ENCODE measurements at places on chromosomes 6 and 20. TPM values are rescaled to one million over a fixed set of nuclear protein-coding genes. Genes with fewer than 3 reads are reported as not detected.

Gene PRDM13
- not detected for total RNA-seq

Gene RAET1E
- total RNA-seq: not detected

Gene GATA5
- not detected for total RNA-seq

Gene IL17F
- total RNA-seq: 0.76 TPM

Gene MOXD1
- total RNA-seq: not detected

Gene CASS4
- total RNA-seq: 3.5 TPM

Gene GJA10
- total RNA-seq: not detected

Gene SCAND1
- total RNA-seq: 49.2 TPM

Gene SOBP
- total RNA-seq: 1.1 TPM

Gene PACRG
- total RNA-seq: not detected

Gene SCUBE3
- not detected for total RNA-seq

GRCh38 chr20:62350098-62350628 is 16.9 kb downstream of the LAMA5 start:
- no peaks in the 10 kb centered on the region for H3K27me3 ChIP-seq
- H3K27ac ChIP-seq: no peak overlapping the region
- H3K4me3 ChIP-seq: no peak overlapping the region
- H3K36me3 ChIP-seq: no peaks in the 10 kb centered on the region
- no peaks in the 10 kb centered on the region for H3K4me1 ChIP-seq

GRCh38 chr6:75855052-75855451 is 106.0 kb downstream of the MYO6 start:
- DNase-seq: peak; percentile 53
- no peaks in the 10 kb centered on the region for H3K4me1 ChIP-seq
- no peak overlapping the region for H3K4me3 ChIP-seq
- no peak overlapping the region for H3K27ac ChIP-seq
- peaks cover 5% of the 10 kb centered on the region for H3K27me3 ChIP-seq
- no peaks in the 10 kb centered on the region for H3K36me3 ChIP-seq

- H3K36me3 ChIP-seq: no peaks in the 10 kb centered on the region
- no peaks in the 10 kb centered on the region for H3K4me1 ChIP-seq
- no peak overlapping the region for H3K27ac ChIP-seq
Measured at GRCh38 chr20:16001286-16001685, 572.0 kb downstream of the KIF16B start.

DNA sequence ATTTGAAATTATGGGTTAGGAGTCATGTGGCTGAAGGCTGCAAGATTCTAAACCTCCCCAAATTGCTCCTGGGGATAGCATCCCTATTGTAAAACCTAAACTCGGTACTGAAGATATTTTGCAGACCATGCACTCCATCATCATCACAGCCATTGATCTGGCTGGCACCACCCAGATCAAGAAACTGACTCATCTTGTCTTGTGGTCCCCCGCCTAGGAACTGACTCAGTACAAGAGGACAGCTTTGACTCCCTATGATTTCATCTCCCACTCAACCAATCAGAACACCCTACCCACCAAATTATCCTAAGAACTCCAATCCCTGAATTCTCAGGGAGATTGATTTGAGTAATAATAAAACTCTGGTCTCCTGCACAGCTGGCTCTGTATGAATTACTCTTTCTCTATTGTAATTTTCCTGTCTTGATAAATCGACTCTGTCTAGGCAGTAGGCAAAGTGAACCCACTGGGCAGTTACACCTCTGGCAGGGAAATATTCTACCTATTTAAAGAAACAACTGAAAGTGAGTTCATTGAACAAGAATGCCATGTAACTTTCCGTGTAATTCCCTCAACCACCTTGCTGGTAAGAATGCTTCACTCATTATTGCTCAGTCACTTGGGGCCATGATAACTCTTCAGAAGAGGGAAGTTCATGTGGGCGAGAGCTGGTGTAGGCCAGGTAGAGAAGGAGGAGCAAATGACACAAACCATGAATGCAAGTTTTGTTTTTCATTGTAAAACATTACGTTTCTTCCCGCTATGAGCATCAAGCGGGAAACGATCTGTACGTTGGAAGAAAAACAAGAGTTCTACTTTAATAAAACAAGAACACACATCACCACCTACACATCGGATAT is 602.9 kb upstream of the ARID1B start:
- H3K27ac ChIP-seq: peak overlapping the region; percentile 5
- H3K36me3 ChIP-seq: no peaks in the 10 kb centered on the region
- peak; percentile 52 for DNase-seq
- peaks cover 1% of the 10 kb centered on the region for H3K27me3 ChIP-seq
- H3K4me1 ChIP-seq: peaks cover 16% of the 10 kb centered on the region

DNA sequence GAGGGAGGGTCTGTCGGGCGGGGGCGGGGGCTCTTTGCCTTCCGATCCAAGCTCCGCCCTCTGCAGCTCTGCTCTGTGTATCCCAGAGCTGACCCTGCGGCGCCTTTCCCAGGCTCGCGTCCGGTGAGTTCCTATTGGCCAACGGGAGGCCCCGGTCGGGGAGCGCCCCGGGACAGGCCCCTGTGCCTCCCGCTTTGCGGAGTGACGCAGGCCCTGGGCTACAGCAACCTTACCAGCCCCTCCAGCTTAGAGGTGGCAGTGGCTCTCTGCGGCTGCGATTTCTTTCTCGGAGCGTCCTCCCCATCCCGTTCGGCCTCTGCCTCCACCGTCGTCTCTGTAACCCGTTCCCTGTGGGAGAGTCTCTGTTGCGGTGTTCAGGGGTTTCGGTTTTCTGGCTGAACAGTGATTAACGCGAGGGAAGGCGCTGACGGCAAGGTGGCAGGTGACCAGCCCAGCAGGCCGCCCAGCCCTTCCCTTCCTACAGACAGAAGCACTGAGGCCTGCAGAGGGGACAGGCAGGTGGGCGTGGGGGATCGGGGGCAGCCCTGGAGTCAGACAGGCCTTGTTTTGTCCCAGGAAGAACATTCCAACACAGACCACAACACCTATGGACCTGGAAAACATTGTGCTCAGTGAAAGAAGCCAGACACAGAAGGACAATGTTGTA is 18.1 kb upstream of the CEBPB start:
- peaks cover 2% of the 10 kb centered on the region for H3K4me1 ChIP-seq
- no peak overlapping the region for H3K4me3 ChIP-seq
- no peaks in the 10 kb centered on the region for H3K36me3 ChIP-seq
- H3K27me3 ChIP-seq: peaks cover 15% of the 10 kb centered on the region

DNA sequence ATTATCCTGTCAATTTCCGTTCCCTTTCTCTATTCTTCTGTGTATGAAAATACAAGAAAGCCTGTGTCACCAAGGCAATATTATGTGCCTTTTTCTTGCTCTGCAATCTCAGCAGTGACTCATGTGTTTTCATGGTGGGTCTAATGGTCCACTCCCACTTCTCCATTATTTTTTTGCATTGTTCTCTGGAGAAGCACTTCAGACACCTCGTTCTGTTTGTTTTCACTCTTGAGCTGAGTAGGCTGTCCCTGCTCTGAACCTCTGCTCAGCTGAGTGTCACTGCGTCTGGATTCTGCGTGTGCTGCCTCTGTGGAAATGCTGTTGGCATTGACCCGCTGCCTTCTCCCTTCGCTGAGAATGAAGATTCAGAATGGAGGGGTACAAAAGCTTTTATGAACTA is 230.6 kb downstream of the TMEM242 start:
- H3K4me3 ChIP-seq: no peak overlapping the region
- DNase-seq: no peak
- H3K27ac ChIP-seq: no peak overlapping the region
- H3K36me3 ChIP-seq: peaks cover 5% of the 10 kb centered on the region

GRCh38 chr20:38764567-38765318 is 16.5 kb downstream of the ACTR5 start:
- no peaks in the 10 kb centered on the region for H3K27me3 ChIP-seq
- H3K27ac ChIP-seq: peak overlapping the region; percentile 14
- peaks cover 20% of the 10 kb centered on the region for H3K4me1 ChIP-seq
- no peak overlapping the region for H3K4me3 ChIP-seq

DNA sequence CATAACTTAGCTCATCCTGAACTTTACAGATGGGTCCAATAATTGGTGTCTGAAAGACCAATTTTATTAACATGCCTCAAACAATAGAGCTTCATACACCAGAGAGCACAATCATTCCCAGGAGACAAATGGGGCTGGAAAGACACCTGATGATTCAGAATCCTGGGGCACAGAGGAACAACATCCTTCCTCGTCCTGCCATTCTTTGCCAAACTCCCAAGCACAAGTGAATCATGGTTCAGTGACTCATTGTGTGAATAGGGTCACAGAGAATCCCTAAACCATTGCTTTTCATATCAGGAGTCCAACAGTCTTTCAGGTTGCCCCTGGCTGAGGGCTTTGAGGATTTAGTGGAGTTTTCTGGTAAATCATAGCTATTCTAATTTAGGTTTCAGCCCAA is 266.4 kb upstream of the BMP2 start:
- H3K4me3 ChIP-seq: no peak overlapping the region
- H3K27me3 ChIP-seq: no peaks in the 10 kb centered on the region
- H3K27ac ChIP-seq: no peak overlapping the region

GRCh38 chr6:126123226-126123625 is 136.9 kb downstream of the TRMT11 start:
- no peaks in the 10 kb centered on the region for H3K4me1 ChIP-seq
- no peak overlapping the region for H3K27ac ChIP-seq
- no peaks in the 10 kb centered on the region for H3K27me3 ChIP-seq
- H3K36me3 ChIP-seq: no peaks in the 10 kb centered on the region
- DNase-seq: no peak

DNA sequence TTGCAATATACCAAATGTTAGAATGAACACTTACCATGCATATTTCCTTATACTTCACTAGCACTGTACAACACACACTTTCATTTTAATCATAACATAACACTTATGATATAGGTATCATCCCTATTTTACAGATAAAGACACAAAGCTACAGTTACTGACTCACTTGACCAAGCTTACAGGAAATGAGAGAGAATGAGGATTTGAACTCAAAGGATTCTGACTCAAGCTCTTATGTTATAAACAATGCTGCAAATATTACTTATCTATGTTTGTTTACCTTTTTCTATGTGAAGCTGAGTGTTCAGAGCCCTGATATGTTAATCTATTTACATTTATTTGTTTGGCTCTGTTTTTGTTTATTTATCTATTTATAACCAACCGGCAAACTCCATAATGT is 245.4 kb downstream of the PTPRK start:
- peaks cover 7% of the 10 kb centered on the region for H3K4me1 ChIP-seq
- no peaks in the 10 kb centered on the region for H3K36me3 ChIP-seq
- H3K27ac ChIP-seq: no peak overlapping the region
- no peaks in the 10 kb centered on the region for H3K27me3 ChIP-seq
- DNase-seq: no peak

- H3K36me3 ChIP-seq: no peaks in the 10 kb centered on the region
- H3K4me1 ChIP-seq: no peaks in the 10 kb centered on the region
- no peak for DNase-seq
- no peak overlapping the region for H3K27ac ChIP-seq
- H3K4me3 ChIP-seq: no peak overlapping the region
Measured at GRCh38 chr6:142313284-142313683, 11.5 kb downstream of the ADGRG6 start.

GRCh38 chr20:58010186-58010585 is 218.3 kb downstream of the ANKRD60 start:
- no peak overlapping the region for H3K4me3 ChIP-seq
- peaks cover 11% of the 10 kb centered on the region for H3K4me1 ChIP-seq
- H3K36me3 ChIP-seq: no peaks in the 10 kb centered on the region

DNA sequence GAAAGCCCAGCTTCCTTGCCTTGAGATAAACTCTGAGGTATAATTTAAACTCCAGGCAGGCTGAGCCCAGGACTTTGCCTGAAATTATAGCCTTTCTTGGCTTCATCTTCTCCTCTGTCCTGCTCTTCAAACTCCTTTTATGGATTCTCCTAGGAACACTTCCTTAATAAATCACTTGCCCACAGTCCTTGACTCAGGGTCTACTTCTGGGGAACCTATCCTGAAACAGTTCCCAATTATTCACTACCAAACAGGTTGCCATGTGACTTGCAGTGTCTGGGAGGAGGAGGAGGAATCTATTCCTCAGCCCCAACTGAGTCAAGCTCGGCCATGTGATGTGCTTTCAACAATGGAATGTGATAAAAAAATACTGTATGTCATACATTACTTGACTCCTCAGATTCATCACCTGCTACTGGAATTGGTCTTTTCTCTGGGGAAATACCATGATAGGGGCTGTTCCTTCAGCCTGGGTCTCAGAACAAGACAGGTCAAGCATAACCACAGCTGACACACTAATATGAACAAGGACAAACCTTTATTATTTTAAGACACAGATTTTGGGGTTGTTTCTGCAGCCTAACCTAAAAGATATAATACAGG is 20.5 kb upstream of the CDKN1A start:
- H3K27me3 ChIP-seq: peaks cover 16% of the 10 kb centered on the region
- peaks cover 15% of the 10 kb centered on the region for H3K4me1 ChIP-seq
- H3K36me3 ChIP-seq: no peaks in the 10 kb centered on the region
- H3K27ac ChIP-seq: no peak overlapping the region
- no peak overlapping the region for H3K4me3 ChIP-seq

DNA sequence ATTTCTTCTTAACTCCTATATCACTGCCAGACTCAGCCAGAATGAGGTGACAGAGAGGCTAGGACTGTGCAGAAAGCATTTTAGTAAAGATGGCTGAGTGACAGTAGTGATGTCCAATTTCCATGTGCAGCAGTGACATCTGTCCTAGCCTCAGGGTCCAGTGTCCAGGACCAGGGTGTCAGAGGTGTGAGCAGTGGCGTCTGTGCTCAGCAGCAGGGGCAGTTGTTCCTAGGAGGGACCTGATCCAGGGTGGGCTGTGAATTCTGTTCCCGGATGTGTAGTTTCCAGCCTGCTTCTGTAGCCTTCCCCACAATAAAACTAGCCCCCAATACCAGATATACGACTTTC is 6.0 kb downstream of the HLA-B start:
- H3K4me1 ChIP-seq: peaks cover 45% of the 10 kb centered on the region
- DNase-seq: no peak
- H3K36me3 ChIP-seq: peaks cover 39% of the 10 kb centered on the region
- H3K27me3 ChIP-seq: no peaks in the 10 kb centered on the region

DNA sequence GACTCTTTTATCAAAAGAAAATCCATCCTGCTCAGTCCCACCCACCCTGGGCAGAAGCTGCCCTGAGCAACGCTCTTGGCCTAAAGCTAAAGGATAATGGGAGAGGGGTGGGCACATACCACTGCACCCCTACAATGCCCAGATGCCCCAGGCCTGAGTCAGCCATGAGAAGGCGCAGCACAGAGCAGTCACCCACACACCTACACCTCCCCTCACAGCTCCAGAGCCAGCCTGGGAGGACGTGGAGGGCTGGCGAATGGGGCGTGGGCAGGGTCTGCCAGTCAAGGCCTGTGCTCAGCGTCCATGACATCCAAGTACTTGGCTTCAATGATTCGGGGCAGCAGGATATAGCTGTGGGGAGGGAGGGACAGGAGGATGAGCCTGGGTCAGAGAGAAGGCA is 11.5 kb downstream of the SLC4A11 start:
- peaks cover 13% of the 10 kb centered on the region for H3K4me1 ChIP-seq
- H3K27me3 ChIP-seq: no peaks in the 10 kb centered on the region
- H3K36me3 ChIP-seq: peaks cover 12% of the 10 kb centered on the region
- H3K4me3 ChIP-seq: no peak overlapping the region
- no peak for DNase-seq

DNA sequence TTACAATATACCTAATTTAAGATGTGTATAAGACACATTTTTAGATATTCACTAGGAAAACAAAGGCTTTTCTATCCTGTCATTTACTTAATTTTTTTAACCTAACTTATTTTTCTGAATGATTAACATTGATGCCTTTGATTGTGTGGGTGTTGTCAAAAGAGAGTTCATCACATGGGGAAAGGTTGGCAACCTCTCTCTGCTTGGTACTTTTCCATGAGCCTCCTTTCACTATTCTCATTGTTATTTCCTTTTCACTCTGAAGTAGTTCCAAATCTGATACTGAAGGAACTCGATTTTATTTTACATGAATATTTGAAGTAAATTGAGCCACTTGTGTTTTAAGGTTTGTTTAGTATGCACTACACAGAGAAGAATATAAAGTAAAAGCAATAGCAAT is 35.9 kb downstream of the TPD52L1 start:
- no peaks in the 10 kb centered on the region for H3K4me1 ChIP-seq
- no peak overlapping the region for H3K27ac ChIP-seq
- peaks cover 4% of the 10 kb centered on the region for H3K27me3 ChIP-seq
- H3K36me3 ChIP-seq: no peaks in the 10 kb centered on the region
- no peak overlapping the region for H3K4me3 ChIP-seq

Data from activated CD8-positive, alpha-beta T cell treated with anti-CD3 and anti-CD28 coated beads for 36 hours (primary cell).